ENCODE measurements at places on chromosomes 7 and 10.

DNA sequence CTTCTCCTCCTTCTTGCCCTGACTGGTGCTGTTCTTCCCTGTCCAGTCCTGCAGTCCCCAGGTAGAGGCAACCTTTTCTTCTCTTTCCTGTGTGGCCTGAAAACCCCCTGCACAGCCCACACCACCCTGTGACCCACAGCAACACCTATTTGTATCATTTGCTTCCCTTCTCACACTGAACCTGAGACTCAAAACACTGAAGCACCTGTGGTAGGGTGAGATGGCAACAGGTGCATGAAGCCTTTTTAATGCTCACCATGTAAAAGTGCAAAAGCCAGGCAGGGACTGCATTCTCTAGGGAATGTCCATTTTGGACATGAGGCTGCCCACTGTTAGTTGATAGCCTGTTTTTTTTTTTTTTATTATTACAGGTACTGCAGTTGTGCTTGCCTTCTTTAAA is 71.4 kb downstream of the LRMDA start:
- no peak for DNase-seq

DNA sequence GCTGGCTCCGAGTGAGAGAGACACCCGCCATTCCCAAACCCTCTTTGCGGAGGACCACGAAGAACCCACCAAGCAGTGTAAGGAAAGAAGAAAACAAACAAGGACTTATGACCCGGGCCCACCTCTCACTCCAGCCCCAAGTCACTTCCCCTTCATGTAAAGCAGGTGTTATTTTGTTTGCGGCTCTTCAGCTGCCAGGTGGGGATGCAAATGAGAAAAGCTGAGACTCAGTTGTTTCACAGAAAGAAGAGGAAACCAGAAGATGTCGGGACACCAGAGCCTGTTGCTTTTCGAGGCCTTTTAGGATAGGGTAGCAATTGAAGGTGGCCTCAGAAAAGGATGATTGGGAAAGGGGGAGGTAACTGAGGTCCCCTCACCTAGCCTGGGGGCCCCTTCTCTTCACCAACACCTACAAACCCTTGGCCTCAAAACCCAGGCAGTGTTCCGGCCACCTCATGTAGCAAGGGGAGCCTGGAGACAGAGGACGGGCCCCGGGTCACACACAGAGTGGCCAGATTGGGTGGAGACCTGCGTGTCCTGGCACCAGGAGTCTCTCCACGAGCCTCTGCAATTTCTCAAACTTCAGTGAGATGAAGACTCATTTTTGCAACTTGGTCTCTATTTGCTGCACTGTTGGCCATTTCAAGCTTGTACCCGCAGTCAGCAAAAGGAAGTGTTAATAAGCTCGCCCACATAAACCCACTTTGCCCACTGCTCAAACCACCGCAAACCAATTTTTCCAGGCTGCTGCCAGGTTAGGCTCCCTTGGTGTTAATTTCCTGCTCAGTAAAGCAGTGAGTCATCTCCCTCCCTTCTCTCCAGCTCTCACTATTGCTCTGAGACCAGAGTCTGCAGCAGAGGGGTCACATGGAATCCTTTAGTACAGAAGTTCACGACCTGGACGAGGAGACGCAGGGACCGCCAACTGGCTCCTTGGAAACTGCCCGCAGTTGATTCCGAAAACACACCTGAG is 45.5 kb downstream of the AOC1 start:
- no peak for DNase-seq

DNA sequence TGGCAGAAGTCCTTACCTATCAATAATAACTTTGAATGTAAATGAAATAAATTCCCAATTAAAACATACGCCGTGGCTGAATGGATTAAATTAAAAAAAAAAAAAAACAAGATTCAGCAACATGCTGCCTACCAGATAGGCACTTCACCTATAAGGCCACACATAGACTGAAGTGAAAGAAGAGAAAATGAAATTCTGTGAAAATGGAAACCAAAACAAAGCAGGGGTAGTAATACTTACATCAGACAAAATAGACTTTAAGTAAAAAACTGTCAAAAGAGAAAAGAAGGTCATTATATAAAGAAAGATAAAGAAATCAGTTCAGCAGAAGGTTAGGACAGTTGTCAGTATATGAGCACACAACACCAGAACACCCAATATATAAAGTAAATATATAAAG is 55.3 kb downstream of the TCAF1 start:
- DNase-seq: no peak

GRCh38 chr7:151505836-151506468 is 13.7 kb downstream of the RHEB start:
- DNase-seq: no peak

- no peak for DNase-seq
Observed at GRCh38 chr7:89246196-89246595, 450.7 kb upstream of the TEX47 start.

GRCh38 chr10:37495415-37495814 is 362.0 kb downstream of the ZNF248 start:
- no peak for DNase-seq

DNA sequence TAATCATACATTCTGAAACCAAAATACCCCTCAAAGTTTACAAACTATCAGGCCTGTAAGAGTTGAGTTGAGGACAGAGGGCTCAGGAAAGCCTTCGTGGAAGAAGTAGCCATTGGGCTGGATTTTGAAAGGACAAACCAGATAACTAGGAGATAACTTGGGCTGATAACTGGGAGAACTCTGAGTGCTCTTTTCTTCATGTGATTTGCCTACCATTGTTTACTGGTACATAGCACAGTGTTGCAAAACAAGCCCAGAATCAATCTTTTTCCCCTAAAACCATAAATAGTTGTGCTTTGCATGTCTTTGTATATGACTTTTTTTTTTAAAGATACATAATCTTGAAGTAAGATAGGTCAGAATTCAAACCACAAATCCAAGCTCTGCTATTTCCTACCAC is 106.7 kb upstream of the ITGB1 start:
- no peak for DNase-seq
